Stimulated activated naive CD4-positive, alpha-beta T cell treated with Interleukin-2 at 50 U/mL for 16 hours (primary cell): ENCODE measurements at places on chromosomes 2 and 18.

DNA sequence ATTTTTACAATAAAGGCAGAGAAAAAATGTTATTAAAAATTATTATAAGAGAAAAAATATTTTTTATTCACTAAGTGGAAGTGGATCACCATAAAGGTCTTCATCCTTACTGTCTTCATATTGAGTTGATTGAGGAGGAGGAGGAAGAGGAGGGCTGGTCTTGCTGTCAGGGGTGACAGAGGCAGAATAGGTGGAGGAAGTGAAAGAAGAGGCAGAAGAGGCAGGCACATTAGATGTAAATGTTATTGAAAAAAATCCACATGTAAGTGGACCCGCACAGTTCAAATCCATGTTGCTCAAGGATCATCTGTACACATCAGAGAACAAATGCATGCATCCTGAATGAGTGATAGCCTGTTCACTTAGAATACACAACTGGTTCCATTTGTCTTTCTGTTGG lies 6.4 kb upstream of the SPATS2L start:
- DNase-seq = no peak

GRCh38 chr2:134610871-134611270 lies 107.9 kb downstream of the TMEM163 start:
- no peak for DNase-seq

DNA sequence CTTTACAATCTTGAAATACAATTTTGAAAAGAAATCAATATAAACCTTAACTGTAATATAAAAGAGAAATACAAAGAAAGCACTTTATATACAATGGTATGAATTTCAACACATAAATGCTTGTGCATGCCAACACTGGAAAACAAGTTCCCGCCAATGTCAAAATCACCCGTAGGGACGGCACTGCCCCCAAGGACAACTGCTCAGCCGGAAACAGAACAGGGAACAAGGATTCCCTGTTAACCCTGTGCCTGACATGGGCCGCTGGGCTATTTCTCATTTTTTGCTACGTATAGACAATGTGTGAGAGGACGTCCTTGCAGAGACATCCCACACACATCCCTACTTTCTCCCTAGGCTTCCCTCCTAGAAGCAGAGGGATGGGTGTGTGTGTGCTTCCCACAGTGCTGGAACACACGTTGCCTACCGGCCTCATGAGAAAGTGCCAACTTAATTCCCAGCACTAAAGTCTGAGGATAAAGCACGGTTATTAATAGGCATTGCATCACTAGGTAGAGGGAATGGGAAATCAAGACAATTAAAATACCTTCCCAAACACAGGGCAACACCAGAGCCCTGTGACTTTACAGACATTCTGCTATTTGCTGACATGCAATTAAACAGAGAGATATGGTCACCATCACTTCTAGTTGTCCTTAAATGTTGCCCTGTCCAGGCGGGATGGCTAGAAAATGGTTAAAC lies 14.4 kb downstream of the AFG3L2 start:
- no peak for DNase-seq

- no peak for DNase-seq
Measured at GRCh38 chr2:45892757-45893156, 241.3 kb downstream of the PRKCE start.

- DNase-seq = no peak
Measured at GRCh38 chr18:41921770-41922169, 33.3 kb upstream of the PIK3C3 start.
